Panc1 (cell line): ENCODE measurements at places on chromosomes 11 and 22. TPM values are rescaled to one million over a fixed set of nuclear protein-coding genes. Genes with fewer than 3 reads are reported as not detected.

Gene F2
- 0.64 TPM for total RNA-seq

Gene ST13
- 200 TPM for total RNA-seq

Gene TMEM184B
- 54.2 TPM for total RNA-seq

Gene APOBEC3C
- 12.7 TPM for total RNA-seq

Gene PDGFD
- 1.3 TPM for total RNA-seq

Gene COMT
- total RNA-seq = 108 TPM

Gene OR51I1
- not detected for total RNA-seq

Gene TSPAN32
- not detected for total RNA-seq

Gene TECTA
- 0.15 TPM for total RNA-seq

Gene SWAP70
- 96.0 TPM for total RNA-seq

Gene OR51E1
- total RNA-seq = not detected

Gene SULT4A1
- total RNA-seq = 12.0 TPM

Gene TMPRSS4
- total RNA-seq = not detected

Gene OR52N1
- total RNA-seq = not detected

Gene CCDC15
- 2.8 TPM for total RNA-seq

Gene APOA1
- 1.7 TPM for total RNA-seq

Gene TXN2
- 64.1 TPM for total RNA-seq

Gene CYTH4
- 1.3 TPM for total RNA-seq

Gene OR51A7
- not detected for total RNA-seq

Gene ESAM
- 1.6 TPM for total RNA-seq

Gene PLA2G6
- total RNA-seq = 16.2 TPM

Gene BIK
- total RNA-seq = 0.18 TPM

Gene MMP3
- total RNA-seq = not detected

Gene FOLR2
- total RNA-seq = not detected

Gene CRYBB2
- total RNA-seq = 0.39 TPM

Gene POU2AF2
- total RNA-seq = not detected

Gene VWCE
- total RNA-seq = 0.51 TPM

Gene MUC2
- 0.08 TPM for total RNA-seq

Gene PHF21B
- total RNA-seq = 4.5 TPM

Gene IFITM10
- 18.0 TPM for total RNA-seq

Gene UCP3
- 0.46 TPM for total RNA-seq

Gene FIBIN
- not detected for total RNA-seq

Gene YPEL1
- 4.0 TPM for total RNA-seq

Gene SYCE3
- not detected for total RNA-seq

Gene OR8A1
- not detected for total RNA-seq

Gene PHLDB1
- 97.7 TPM for total RNA-seq

Gene CNTF
- total RNA-seq = 3.0 TPM

Gene FGF19
- total RNA-seq = not detected

Gene SCN4B
- total RNA-seq = 0.33 TPM

Gene C22orf42
- not detected for total RNA-seq

Gene LGALS12
- total RNA-seq = not detected

Gene APIP
- total RNA-seq = 42.6 TPM

Gene CCDC89
- total RNA-seq = 1.7 TPM

Gene PGA4
- not detected for total RNA-seq

Gene GAL3ST3
- total RNA-seq = not detected

Gene SEZ6L
- not detected for total RNA-seq

Gene SCGB1C1
- not detected for total RNA-seq

Gene UQCR10
- 93.7 TPM for total RNA-seq

Gene TSSK2
- total RNA-seq = not detected

Gene PKDREJ
- not detected for total RNA-seq
